ENCODE measurements at places on chromosomes 4 and X. TPM values are rescaled to one million over a fixed set of nuclear protein-coding genes. Genes with fewer than 3 reads are reported as not detected.

DNA sequence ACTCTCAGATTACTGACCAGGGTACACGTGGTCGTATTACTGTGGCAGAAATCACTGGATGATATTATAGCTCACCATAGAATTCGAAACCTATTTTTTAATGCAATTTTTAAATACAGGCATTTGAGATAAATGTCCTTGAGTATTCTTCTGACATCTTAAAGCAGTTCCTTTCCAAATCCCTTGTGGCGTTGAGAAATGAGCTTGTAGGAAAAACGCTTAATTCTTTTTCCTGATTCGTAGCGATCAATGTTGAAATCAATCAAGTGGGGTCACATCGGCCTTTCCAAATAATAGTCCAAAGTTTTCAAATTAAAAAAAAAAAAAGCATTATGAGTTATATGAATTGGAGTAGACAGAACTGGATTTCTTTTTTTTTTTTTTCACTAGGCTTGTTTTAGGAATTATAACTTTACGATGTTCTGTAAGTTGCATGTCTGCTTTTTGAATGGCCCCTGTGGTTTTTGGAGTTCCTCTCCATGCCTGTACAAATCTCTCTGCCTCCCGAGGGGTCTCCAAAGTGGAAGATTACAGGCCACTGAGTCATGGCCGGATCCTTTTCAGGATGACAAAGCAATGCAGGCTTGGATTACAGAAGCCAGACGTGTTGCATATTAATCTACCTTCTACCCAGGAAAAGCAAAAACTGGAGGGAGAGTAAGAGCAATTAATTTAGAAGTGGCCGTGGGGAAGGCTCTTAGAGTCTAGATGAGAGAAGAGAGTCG is 226.1 kb downstream of the SHOX start:
- DNase-seq = no peak

- DNase-seq = no peak
These were observed 56.1 kb upstream of the BRS3 start for GRCh38 chrX:136431625-136432024.

DNA sequence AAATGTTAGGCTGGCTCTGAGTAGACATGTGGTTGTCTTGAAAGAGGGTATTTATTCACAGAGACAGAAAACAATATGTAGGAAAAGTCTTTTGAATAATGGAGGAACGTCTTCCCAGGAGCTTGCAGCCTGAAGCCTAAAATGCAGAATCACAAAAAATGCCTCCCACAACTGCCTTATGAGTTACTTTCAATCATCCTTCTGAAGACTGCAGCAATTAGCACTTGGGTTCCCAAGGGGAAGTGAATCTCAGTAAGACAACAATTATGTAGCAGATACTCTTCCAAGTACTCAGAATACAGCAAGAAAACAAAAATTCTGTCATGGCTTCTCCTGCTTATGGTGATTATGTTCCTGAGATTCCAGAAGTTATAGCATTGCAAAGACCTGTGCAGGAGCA is 166.6 kb upstream of the TBL1X start:
- no peak for DNase-seq

The DIPK2B gene
- total RNA-seq = 14.4 TPM

GRCh38 chrX:101906136-101906796 is 25.6 kb downstream of the ZMAT1 start:
- no peak for DNase-seq

The CLCN4 gene
- 13.8 TPM for total RNA-seq

DNA sequence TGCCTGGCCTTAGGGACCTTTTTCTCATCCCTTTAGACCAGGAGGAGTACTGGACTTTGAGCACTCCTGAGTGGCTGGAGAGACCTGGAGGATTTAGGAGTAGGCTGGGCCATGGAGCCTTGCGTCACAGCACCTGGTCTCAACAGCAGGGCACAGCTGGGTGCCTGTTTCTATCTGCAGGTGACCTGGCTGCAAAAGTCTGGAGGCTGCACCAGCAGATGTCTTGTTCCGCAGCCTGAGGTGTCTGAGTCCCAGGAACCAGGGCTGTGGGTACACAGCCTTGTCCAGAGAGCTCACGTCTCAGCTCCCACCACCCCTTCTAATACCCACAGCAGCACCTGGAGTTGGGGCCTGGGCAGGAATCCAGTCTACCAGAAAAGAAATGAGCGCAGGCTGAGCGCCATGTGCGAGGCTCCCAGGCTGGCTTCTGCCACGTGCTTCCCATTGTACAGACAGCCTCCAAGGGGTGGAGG is 5.0 kb upstream of the NSD2 start:
- DNase-seq = no peak

The NKX3-2 gene
- not detected for total RNA-seq

The KCNE5 gene
- total RNA-seq = not detected

DNA sequence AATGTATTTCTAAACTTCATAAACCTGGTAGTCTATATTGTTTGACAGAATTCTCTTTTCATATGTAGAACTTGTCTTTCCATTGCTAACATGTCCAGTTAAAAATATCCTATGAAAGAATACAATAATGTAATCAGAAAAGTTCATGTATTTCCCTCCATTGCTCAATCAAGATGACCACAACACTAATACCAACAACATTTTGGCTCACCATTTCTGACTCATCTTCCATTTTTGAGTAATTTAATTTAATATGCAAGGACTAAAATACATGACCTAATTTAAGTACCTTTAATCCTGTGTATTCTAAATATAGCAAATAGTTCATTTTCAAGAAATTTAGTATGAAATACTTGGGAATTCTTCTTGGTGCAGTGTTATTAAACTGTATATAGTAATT is 239.5 kb upstream of the GPC4 start:
- DNase-seq = no peak

The ZFP92 gene
- total RNA-seq = 4.5 TPM

DNA sequence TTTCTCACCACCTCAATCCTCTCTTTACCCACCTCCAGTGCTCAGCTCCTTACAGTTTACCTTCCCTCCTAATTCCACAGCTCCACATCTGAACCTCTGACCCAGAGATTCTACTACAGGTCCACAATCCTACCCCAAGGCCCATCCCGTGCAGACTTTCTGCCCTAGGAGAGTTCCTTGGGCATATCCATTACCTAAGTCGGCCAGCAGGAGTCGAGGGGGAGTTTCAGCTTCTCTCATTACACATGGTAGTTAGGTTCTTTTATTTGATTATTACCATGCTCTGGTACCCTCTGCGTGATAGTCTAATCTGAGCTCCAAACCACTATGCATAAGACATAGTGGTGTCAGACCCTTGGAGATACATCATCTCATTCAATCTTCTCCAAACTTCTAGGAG is 117.9 kb downstream of the SH3RF1 start:
- no peak for DNase-seq

The ASB9 gene
- total RNA-seq = 6.0 TPM

DNA sequence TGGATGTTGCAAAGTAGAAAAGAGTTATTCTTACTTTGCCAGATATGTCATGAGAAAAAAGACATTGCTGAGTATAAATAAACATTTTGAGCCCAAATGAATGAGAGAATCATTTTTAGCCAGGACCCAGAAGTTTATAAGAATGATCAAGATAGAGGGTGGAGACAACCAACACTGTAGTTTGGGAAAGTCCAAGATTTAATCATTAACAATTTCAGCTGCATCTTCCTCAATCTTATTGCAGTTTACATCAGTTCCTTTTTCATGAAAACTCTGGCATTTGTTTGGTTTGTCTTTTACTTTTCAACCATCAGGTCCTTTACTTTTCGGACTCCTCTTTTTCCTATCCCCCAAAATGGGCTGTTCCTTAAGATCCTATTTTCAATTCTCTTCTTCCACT is 645.9 kb downstream of the ANKRD50 start:
- DNase-seq = no peak

The XAGE1A gene
- total RNA-seq = not detected

DNA sequence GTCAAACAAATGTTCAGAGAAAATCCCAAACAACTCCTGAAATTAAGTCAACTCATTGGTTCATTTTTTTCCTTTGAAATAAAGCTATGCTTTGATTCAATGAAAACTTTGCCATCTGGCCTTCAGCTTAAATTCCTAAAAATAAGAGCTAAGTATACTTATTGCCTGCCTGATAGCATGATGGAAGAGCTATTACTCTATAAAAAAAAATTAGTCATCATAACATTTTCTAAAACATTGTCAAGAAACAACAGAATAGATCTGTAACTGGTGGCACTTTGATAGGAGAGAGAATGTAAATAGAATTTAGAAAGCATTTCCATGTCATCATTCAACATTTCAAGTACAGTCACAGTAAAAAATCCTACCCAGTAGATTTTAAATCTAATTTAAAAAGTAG is 136.6 kb downstream of the CORIN start:
- no peak for DNase-seq

The SPRY1 gene
- 86.6 TPM for total RNA-seq

The FAT1 gene
- total RNA-seq = 106 TPM

GRCh38 chr4:68338625-68339024 is 11.3 kb downstream of the YTHDC1 start:
- DNase-seq = no peak

- DNase-seq = no peak
These were observed 80.5 kb downstream of the TBC1D9 start for GRCh38 chr4:140675599-140676231.

GRCh38 chr4:85968945-85969819 is 390.7 kb downstream of the MAPK10 start:
- no peak for DNase-seq

DNA sequence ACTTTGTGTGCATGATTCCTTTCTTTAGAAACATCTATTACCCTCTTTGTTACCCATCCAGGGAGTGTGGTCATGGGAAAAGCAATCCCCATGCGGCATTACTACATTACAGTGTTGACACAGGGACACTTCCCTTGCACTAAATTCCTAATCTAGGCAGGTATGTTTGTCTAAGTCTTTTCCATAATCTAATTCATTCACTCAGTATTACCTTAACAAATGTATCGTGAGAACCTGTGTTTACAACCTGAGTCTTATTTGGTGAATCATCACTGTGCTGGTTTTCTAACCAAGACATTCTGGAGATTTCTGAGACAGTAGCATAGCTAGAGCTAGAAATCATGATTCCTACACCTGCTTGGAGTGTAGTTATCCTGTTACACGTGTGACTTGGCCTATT is 326.8 kb downstream of the BMPR1B start:
- DNase-seq = no peak

DNA sequence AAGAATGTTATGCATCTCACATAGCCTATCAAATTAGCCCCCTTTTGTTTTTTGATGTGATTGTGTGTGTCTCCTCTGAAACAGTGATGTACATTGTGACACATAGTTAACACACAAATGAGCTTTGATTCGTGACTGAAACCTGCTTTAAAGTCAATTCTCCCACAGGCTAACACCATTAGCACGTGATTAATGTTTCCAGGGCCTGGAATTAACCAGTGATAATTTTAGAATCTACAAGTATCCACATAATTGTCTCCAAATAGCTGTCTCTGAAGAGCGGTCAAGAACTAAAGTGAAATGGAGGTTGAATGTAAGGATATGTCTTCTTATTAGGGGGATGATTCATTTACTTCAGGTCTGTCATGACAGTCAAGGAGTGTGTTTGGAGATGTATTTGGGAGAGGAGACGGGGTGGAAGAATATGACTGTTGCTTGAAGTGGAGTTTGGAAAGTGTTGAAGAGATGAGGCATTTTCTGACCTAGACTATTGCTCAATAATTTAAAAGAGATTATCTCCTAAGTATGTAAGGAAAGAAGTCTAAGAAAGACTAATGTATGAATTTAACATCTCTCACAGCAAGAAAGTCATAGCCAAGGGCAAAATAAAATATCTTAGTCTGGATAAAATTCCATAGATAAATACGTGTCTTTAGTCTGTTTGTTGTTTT is 13.7 kb upstream of the RASGEF1B start:
- DNase-seq = no peak

DNA sequence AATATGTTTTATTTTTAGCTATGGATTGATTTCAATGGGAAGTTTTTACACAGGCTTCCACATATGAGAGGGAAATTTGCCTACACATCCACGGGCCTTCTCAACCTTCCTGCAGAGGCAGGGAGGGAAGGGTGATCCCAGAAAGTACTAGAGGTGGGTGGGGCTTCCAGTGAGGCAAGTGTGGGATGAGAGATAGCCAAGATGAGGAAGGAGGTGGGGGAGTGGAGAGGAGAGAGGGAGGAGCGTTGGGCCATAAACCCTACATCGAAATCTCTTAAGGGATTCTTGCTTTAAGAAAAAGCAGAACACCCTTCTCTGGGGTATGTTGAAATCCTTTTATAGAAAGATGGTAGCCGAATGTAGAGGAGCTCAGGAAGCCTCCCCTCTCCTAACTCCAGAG is 19.0 kb downstream of the NKX6-1 start:
- no peak for DNase-seq

DNA sequence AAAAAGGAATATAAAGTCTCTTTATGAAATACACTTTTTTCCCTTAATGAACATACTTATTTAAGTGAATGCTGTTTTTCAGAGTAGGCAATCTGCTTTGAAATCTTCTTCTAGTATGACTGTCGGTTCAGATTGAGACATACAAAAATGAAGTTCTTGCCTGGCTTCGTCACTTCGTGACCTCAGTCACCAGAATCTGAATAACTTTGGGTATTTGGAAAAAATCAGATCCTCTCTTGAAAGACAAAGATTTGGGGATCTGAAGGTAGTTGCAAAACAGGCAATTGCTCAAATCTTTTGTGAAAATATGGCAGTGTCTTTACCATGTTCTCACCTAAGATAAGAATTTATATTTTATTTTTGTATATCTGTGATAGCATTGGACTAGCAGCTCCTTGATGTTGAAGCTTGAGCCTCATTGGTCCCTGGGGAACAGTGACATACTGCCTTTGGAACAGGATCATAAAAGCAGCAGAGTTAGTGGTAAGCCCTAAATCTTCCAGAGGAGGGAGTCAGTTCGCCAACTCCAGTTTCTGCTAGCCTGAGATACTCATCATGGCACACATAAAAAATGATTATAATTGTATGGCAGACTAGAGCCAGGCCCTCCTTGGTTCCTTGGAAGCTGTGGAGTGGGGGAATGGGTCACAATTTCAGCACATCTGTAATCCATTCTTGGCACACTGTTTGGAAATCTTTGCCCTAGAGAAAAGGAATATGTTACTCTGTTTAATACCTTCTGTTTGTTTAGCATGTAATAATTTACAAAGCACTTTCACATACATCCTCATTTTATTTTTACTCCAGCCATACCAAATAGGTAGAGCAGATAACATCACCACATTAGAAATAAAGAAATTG is 5.0 kb downstream of the ARFIP1 start:
- DNase-seq = no peak

GRCh38 chrX:50691820-50692219 is 122.2 kb downstream of the SHROOM4 start:
- DNase-seq = no peak

The HELT gene
- total RNA-seq = 0.97 TPM

GRCh38 chr4:140499391-140499790 is 1.3 kb upstream of the MGAT4D start:
- DNase-seq = no peak

The PI4K2B gene
- total RNA-seq = 21.1 TPM

The DGAT2L6 gene
- not detected for total RNA-seq

DNA sequence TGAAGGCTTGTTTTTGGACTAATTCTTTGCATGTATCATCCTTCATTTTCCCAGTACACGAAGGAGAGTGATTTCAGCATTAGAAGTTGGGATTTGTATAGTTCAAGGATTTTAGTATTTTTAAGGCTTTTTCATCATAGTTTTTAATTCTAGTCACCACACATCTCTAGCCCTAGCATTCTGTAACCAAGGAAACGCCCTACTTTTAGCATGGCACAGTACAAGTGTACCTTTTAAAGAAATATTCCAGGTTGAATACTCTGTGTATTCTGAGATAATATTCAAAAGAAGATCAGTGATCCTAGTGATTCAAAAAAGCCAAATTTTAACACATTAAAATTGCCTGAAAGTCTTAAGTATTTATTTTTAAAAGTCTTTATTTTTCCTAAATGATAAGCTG is 150.5 kb downstream of the RAP1GDS1 start:
- DNase-seq = no peak

All from lower lobe of right lung (tissue), 2 donors.